CD4-positive, alpha-beta T cell treated with Interleukin-4 for 1 hour (primary cell): ENCODE measurements at places on chromosomes 16 and 17.

GRCh38 chr17:58520843-58521430 is 6.5 kb upstream of the MTMR4 start:
- no peak for DNase-seq

GRCh38 chr17:4854111-4854681 is 21.1 kb downstream of the MINK1 start:
- no peak for DNase-seq

DNA sequence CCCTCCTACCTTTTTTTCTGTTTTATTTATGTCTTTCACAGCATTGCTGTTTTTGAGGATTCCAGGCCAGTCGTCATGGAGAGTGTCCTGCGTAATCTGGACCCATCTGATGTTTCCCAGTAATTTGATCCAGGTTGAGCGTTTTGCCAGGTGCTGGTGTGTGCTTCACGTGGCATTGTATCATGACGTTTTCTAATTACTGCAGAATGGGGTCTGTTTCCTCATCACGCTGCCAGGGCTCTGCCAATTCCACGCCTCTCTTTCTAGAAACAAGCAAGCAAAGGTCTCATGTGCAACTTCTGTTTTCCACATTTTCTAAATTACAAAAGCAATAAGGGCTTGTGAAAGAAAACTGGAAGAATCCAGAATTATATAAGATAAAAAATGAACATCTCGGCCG is 28.3 kb upstream of the BHLHA9 start:
- DNase-seq = no peak

DNA sequence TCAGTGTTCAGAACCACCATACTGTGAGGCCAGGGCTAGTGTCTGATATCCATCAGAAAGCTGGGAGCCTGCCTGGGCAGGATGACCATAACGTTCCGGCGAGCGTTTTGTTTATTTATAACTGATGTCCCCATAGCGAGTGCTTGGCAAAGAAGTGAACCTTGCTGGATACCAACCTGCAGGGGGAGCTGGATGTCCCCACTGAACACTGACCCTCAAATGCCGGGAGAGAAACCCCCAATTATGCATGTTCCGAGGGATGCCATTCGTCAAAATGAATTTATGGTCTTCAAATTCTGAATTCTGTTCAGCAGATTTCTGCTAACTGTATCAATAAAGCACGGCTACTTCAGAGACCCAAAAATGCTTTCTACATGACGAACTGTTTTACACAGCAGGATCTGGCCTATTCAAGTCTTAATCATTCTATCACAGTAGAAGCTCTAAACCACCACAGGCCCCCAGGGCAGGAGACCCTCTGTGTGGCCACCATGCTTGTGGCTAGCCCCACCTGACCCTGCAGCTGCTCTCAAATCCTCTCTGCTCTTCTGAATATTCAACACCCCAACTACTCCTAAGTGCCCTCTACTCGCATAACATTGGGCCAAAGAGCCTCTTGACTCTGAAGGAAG is 15.2 kb downstream of the MED24 start:
- DNase-seq = no peak

DNA sequence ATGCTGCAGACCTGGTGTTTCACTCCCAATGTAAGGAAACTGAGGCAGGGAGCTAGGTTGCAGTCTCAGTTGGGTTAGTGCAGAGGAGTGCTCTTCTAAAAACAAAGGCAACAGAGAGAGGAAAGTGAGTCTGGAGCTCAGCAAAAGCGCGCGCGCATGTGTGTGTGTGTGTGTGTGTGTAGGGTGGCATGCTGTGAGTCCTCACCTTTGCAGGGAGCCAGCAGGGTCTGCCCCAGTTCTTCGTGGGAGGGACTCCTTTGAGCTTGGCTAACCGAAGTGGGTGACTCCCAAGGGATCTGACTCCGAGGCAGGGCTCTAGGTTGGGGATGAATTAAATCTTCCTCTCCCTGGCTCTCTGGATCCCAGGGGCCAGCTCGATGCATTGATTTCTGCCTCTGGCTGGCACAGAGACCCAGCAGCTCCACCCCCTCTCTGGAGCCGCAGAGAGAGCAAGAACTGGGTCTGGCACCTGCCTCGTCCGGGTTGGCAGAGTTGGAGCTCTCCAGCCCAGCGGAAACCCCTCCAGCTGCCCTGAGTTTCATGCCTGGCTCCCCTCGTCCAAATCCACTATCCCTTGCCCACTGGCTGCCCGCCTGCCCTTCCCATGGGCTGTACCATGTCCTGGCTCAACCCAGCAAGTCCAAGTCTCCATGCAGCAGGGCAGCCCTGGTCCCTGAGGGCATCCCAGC is 1.3 kb upstream of the BTBD17 start:
- no peak for DNase-seq

DNA sequence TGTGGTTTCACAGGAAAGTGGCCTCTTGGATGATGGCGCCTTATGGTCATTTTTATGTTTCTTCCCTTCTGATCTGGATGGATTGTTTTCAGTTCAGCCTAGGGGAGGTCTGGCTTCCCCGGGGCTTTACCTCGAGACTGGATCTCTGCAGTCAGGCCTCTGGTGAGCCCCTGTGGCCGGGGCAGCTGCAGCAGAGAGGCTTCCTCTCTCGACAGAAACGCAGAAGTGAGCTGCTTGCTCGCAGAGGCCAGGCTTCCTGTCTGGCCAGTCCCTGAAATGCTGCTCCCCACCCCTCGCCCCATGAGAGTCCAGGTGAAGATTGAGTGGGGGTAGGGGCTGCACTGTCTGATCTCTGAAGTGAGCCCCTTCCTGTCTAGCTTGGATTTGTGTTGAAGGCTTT is 44.0 kb downstream of the PLCG2 start:
- DNase-seq = no peak

- no peak for DNase-seq
Observed at GRCh38 chr16:10182222-10183053, at the start of gene GRIN2A. Gene GRIN2A (minus strand): TSS chr16:10182428. CDS start chr16:10180411, 2,017 bp downstream.

GRCh38 chr16:17467923-17468540 is 2.7 kb downstream of the XYLT1 start:
- peak; percentile 60 for DNase-seq

DNA sequence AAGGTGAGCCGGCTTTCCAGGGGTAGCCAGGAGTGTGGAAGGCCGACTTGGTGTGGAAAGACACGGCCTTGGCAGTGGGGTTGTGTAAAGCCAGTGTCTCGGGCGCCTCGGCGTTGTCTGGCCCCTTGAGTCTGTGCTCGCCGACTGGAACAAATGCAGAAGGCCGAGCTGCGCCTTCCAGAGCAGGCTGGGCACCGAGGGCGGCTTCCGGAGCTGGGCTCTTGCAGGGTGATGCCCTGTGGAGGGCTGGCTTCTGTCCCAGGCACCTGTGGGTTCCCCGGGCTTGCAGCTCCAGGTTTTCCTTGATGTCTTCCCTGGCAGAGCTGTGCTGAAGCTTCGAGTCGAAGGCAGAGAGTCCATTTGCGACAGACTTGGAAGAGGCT is 8.0 kb downstream of the ZNF750 start:
- no peak for DNase-seq

DNA sequence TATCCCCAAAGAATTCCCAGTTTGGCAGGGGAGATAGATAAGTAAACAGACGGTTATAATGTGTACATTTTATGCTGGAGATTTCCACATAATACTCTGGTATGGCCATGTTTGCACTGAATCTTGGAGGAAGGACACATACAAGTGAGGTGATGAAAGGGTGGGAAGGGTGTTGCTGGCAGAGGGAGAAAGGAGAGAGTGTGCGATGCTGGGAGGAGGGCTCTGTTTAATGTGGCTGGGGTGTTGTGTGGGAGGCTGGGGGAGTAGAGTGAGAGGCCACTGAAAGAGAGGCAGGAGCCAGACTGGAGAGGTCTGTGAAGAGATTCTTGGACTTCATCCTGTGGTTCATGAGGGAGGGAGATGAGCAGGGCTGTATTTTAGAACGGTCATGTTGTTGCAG is 87.6 kb downstream of the SPACA3 start:
- DNase-seq = no peak

DNA sequence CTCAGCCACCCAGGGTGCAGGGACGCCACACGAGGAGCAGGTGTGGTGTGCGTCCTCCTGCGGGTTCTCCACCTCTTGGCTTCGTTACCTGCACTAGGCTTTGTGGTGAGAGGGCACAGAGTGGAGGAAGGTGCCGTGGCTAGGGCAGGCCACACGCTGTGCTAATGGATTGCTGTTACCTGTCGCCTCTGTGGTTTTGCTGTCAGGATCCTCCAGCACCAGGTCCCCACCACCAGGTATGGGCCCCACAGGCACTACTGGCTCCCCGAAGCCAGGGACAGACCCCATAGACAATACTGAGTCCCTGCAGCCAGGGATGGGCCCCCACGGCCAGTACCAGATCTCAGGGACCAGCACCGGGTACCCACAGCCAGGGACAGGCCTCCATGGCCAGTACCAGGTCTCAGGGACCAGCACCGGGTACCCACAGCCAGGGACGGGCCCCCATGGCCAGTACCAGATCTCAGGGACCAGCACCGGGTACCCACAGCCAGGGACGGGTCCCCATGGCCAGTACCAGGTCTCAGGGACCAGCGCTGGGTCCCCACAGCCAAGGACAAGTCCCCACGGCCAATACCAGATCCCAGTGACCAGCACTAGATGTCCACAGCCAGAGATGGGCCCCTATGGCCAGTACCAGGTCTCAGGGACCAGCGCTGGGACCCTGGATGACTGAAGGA is 315.6 kb downstream of the SEC14L1 start:
- peak; percentile 42 for DNase-seq

GRCh38 chr17:3627769-3628167 is 8.3 kb downstream of the SHPK start:
- DNase-seq = no peak

- no peak for DNase-seq
Observed at GRCh38 chr16:74053826-74054225, 242.8 kb upstream of the PSMD7 start.

DNA sequence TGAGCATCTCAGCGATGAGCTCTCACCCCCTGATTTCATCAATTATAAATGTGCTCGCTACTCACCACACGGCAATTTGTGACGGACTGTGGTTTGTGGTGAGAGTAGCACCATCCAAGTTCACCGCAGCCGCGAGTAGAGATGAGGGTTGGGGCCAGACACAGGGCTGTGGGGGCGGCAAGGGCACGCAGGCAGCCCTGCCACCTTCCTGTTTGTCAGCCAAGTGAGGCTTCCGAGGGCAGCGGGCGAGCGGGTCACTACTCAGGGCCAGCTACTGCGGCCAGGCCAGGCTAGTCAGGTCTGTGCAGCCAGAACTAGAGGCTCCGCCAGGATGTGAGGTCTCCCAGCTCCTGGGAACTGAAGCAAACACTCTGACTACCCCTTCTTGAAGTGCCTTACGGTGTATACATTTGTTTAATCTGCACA is 39.6 kb upstream of the MEOX1 start:
- peak; percentile 55 for DNase-seq

DNA sequence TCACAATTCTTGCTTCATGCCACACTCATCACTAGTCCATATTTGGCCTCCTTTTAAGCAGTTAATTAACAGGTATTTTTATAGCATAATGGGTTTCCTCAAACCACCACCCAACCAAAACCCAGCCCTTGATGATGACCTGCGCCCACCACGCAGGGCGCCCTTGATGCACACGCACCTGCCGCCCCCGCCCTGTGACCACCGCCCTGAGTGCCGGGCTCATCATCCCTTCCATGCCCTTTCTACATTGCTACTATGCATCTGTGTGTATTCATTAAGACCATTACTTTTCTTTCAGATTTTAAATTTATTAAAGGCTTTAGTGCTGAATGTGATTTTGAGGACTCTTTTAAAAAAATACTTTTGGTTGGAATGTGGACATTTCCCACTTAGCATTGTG is 204.8 kb upstream of the CHMP6 start:
- no peak for DNase-seq

GRCh38 chr17:7435676-7436555 is 681 bp downstream of the TMEM102 start:
- DNase-seq = peak; percentile 63

GRCh38 chr16:78256686-78257375 is 157.4 kb downstream of the WWOX start:
- no peak for DNase-seq

- DNase-seq = no peak
Observed at GRCh38 chr17:2084766-2085647, 30.1 kb downstream of the HIC1 start.

DNA sequence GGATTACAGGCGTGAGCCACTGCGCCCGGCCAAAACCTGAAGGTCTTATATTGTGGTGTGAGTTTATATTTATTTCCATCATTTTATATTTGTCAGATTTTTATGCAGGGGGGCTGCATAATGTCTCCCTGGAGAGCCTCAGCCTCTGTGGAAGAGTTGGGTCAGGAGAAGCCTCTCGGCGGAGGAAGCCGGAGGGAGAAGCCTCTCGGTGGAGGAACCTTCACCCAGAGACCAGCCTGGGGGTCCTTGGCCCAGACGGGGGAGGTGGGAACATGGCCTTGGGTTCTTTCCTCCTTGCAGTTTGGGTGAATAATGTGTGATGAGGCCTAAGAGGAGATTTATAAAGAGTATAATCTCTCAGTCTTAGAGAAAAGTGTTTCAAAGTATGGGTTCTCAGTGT is 22.4 kb upstream of the ZNF750 start:
- DNase-seq = no peak

DNA sequence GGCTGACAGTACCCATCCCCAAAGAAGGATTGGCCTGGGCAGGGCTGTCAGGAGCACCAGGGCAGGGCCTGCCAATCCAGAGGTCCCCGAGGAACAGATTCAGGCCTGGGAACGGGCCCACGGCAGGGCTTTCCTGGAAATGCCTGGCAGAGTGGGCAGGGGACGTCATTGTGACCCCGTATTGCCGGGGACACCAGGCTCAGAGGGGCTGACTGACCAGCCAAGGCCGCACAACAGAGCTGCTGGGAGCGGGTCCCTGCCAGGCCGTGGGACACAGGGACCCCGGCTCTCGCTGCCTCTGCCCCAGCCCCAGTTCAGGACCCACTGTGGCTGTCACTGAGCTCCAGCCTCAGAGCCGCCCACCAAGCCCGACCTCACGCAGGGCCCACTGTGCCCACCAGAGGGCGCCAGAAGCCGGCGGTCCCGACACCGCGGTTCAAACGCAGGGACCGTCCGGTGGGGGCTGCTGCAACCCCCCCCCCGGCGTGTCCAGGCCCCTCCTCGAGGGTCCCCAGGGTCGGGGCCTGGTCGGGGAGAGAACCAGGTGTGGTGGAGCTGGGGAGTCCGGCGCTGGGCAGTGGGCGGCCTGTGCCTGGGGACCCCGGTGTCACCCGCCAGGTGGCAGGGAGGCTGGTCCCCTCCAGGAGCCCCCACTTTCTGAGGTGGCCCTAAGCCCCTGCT is 15.2 kb upstream of the SSTR5 start:
- DNase-seq = peak; percentile 24

GRCh38 chr17:64331931-64332493 is 58.6 kb downstream of the PECAM1 start:
- no peak for DNase-seq

GRCh38 chr16:14562691-14563491 is 67.2 kb downstream of the PARN start:
- DNase-seq = no peak
